ENCODE measurements at places on chromosomes 4 and X. TPM values are rescaled to one million over a fixed set of nuclear protein-coding genes. Genes with fewer than 3 reads are reported as not detected.

The TLR2 gene
- 0.48 TPM for polyA plus RNA-seq

The RIPPLY1 gene
- polyA plus RNA-seq: not detected

The P2RY4 gene
- polyA plus RNA-seq: not detected

The CT47B1 gene
- not detected for polyA plus RNA-seq

DNA sequence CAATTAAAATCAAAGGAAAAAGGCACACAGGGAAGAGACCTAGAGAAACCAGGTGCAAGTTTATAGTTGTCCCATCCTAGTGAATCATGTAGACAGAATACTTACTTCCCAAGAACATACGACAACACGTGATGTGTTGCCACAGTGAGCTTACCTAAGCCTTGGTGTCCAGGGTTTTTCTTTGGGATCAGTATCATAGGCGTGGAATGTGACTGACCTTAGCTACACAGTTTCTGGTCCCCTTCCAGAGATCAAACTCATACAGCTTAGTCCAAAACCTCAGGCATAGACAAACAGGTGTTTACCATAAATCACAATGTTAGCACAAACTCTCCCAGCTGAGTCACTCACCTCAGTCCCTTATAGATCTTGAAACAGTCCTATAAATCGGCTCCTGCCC is 17.7 kb downstream of the SLC25A31 start:
- no peaks in the 10 kb centered on the region for H3K4me1 ChIP-seq
- H3K4me3 ChIP-seq: no peak overlapping the region
- H3K27me3 ChIP-seq: no peaks in the 10 kb centered on the region
- H3K27ac ChIP-seq: no peak overlapping the region

GRCh38 chr4:128459547-128459946 is 171.9 kb upstream of the PGRMC2 start:
- no peak overlapping the region for H3K27ac ChIP-seq
- H3K36me3 ChIP-seq: no peaks in the 10 kb centered on the region
- H3K4me3 ChIP-seq: no peak overlapping the region
- DNase-seq: no peak

GRCh38 chr4:185718578-185719499 is 93.2 kb downstream of the SORBS2 start:
- H3K27me3 ChIP-seq: peaks cover 1% of the 10 kb centered on the region
- H3K27ac ChIP-seq: no peak overlapping the region
- no peaks in the 10 kb centered on the region for H3K36me3 ChIP-seq
- no peak overlapping the region for H3K4me3 ChIP-seq
- no peak for DNase-seq

GRCh38 chr4:155734065-155734464 is 24.8 kb upstream of the GUCY1B1 start:
- no peak for DNase-seq
- H3K4me3 ChIP-seq: no peak overlapping the region
- H3K27ac ChIP-seq: no peak overlapping the region
- no peaks in the 10 kb centered on the region for H3K36me3 ChIP-seq
- H3K27me3 ChIP-seq: no peaks in the 10 kb centered on the region

DNA sequence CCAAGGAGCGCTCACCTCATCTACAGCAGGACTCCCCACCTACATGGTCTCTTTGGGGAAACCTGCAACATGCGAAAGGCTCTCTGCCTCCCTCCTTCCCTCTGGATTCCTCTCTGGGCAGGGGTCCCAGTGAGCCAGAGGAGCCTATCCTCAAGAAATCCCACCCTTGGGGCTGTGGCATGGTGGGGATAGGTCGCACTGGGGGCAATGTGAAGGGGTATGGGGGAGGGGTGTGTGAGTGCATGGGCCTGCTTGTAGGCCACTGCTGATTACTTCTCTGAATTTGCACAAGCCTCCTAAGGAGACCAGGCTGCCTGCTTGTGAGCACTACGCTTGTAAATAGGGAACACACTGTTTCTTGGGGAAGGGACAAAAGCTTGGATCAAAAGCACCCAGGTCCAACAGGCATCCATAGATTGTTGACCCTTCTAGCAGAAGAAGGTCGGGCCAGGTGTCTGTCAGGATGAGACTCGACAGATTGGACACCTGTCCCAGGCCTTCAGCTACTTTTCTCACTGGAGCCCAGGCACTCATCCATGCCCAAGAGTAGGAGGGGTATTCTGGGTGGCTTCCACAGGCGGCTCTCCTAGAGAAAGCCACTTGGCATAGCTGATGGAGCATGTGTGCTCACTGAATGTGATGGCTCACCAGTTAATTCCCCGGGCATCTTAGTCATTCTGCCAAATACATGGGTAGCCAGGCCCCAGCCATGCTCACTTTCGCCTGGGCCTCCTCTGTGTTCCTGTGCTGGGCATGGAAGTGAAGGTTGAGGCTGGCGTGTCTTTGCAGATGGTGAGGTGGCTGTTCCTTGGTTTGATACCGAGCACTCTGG is 75.0 kb downstream of the NBDY start:
- DNase-seq: no peak
- H3K27me3 ChIP-seq: peaks cover 7% of the 10 kb centered on the region
- H3K27ac ChIP-seq: peak overlapping the region; percentile 85
- peaks cover 27% of the 10 kb centered on the region for H3K4me1 ChIP-seq
- H3K36me3 ChIP-seq: no peaks in the 10 kb centered on the region

DNA sequence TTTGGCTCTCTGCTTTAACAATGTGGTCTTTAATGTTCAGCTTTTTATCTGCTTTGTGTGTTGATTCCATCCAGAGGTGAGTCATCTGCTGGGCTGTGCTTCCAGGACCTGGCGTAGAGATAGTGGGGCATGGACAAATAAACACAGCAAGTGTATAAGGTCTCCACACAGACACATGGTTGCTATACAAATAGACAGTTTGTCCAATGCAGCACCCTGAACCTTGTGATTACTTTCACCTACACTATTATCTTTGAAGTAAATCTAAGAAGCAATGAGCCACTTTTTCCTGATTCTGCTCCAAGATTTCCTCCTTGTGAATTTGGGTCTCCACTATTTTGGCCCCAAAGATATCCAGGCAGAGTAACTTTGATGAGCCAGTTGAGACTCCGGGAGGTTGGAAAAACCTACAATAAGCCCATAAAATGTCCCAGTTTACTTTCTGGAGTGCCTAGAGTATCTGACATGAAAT is 12.1 kb downstream of the PPARGC1A start:
- no peaks in the 10 kb centered on the region for H3K36me3 ChIP-seq
- no peak for DNase-seq
- no peaks in the 10 kb centered on the region for H3K4me1 ChIP-seq
- no peak overlapping the region for H3K4me3 ChIP-seq
- H3K27ac ChIP-seq: no peak overlapping the region

DNA sequence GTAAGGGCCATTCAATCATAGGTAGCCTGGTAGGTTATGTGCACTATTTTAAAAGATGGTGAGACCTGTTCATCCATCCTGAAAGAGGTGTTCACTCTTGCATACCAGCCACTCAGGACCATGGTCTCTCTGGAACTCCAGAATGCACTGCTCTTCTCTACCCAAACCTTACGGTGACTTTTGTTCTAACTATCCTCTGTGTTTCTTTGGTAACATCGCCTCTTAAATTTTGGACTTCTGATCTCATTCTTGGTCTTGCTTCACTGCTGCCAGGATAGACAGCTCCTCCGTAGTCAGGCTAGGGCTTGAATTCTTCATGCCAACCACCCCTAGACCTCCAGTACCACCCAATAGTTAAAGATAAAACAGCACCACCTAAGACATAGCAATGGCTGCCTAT is 346.3 kb upstream of the GALNT7 start:
- H3K4me1 ChIP-seq: no peaks in the 10 kb centered on the region
- H3K27me3 ChIP-seq: peaks cover 4% of the 10 kb centered on the region
- no peaks in the 10 kb centered on the region for H3K36me3 ChIP-seq
- H3K27ac ChIP-seq: no peak overlapping the region

- peaks cover 6% of the 10 kb centered on the region for H3K36me3 ChIP-seq
- H3K4me1 ChIP-seq: peaks cover 7% of the 10 kb centered on the region
- no peak for DNase-seq
- H3K27ac ChIP-seq: no peak overlapping the region
These were observed 75.0 kb upstream of the SORBS2 start for GRCh38 chr4:185886832-185887524.
